NCI-H774 (cell line): ENCODE measurements at places on chromosomes 5 and 9.

GRCh38 chr9:123609844-123610243 is 253.8 kb downstream of the CRB2 start:
- no peak for DNase-seq

- DNase-seq = no peak
Observed at GRCh38 chr5:54227109-54227508, 83.3 kb downstream of the ARL15 start.

GRCh38 chr5:71938895-71939294 is 168.4 kb upstream of the MAP1B start:
- DNase-seq = peak; percentile 86

DNA sequence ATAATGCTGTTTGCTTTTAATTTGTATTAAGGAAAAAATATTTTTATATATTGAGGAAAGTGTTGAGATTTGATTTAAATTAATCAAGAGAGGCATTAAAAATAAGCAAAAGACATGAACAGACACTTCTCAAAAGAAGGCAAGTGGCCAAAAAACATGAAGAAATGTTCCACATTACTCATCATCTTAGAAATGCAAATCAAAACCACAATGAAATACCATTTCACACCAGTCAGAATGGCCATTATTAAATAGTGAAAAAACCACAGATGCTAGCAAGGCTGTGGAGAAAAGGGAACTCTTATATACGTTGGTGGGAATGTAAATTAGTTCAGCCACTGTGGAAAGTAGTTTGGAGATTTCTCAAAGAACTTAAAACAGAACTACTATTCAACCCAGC is 45.9 kb downstream of the RANBP17 start:
- no peak for DNase-seq

DNA sequence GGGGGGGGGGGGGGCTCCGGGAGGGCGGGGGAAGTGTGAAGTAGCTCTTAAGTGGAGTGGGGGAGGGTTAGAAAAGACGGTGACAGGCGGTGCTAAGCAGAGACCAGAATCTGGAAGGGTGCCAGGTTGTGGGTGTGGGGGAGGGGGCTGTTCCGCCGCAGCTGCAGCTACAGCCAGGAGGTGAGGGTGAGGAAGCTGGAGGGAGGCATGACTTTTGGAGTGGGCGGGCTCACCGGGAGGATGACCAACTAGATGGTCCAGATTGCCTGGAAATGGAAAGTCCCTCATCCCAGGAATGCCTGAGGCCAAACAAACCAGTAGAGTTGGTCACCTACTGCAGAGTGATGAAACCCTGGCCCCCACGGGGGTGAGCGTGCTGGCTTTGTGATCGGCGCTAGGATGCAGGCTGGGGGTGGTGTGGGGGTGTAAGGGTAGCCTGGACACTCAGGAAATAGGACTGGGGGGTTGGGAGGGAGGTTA is 158.1 kb upstream of the SHB start:
- peak; percentile 72 for DNase-seq

- peak; percentile 60 for DNase-seq
Observed at GRCh38 chr9:15873573-15874177, 320.8 kb downstream of the CCDC171 start.

DNA sequence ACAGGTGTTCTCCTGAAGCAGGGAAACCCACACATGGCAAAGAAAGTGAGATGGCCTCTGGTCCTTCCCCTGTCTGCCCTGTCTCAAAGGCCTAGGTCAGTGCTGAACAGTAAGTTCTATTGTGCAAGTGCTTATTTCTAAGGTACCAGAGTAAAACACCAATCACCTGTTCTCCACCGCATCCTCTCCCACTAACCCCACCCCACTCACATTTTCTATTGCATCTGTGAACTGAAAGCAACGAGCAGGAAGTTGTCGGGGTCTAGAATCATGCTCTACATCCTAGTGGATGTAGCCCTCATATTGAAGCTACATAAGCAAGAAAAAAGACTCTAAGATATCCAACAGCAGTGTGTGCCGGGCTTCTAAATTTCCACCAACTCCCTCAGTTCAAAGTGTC is 265.9 kb downstream of the ENC1 start:
- no peak for DNase-seq

DNA sequence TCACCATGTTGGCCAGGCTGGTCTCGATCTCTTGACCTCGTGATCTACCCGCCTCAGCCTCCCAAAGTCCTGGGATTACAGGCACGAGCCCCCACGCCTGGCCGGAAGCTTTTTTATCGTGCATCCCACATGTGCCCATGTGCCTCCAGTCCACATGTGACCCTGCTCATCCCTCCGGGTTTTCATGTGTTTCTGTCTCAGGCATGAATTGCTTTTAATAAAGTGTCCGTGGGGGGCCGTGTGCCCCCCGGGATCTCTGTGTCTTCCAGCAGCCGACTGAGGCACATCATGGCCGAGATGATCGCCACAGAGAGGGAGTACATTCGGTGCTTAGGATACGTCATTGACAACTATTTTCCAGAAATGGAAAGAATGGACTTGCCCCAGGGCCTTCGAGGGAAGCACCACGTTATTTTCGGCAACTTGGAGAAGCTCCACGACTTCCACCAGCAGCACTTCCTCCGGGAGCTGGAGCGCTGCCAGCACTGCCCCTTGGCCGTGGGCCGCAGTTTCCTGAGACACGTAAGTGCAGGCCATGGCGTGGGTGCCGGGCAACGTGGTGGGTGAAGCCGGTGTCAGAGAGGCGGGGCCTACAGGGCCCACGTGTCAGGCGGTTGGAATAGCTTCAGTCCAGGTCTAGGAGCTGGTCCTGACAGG is 22.1 kb upstream of the LRRC14B start:
- DNase-seq = no peak

DNA sequence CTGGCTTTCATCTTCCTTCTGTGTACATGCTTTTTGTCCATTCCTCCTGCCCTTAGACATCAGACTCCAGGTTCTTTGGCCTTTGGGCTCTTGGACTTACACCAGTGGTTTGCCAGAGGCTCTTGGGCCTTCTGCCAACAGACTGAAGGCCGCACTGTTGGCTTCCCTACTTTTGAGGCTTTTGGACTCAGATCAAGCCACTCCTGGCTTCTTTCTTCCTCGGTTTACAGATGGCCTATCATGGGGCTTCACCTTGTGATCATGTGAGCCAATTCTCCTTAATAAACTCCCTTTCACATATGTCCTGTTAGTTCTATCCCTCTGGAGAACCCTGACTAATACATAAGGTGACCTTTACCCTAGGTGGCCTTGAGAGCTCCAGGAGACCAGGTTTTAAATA is 189.1 kb upstream of the CCNG1 start:
- DNase-seq = no peak

- no peak for DNase-seq
Observed at GRCh38 chr9:134636149-134636507, 5.5 kb upstream of the COL5A1 start.
